NCI-H187 (cell line): ENCODE measurements at places on chromosomes 4 and X.

DNA sequence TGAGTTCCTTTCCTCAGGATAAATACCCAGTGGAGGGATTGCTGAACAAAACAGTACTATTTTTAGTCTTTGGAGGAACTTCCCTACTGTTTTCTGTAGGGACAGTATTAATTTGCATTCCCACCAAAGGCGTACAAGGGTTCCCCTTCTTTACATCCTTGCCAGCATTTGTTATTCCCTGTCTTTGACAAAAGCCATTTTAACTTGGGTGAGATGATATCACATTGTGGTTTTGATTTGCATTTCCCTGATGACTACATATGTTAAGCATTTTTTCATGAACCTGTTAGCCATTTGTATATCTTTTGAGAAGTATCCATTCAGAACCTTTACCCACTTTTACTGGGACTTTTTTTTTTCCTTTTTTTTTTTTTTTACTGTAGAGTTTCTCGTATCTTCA lies 126.2 kb upstream of the ANXA10 start:
- no peak for DNase-seq

- no peak for DNase-seq
Observed at GRCh38 chr4:64584981-64585557, 175.8 kb upstream of the TECRL start.

DNA sequence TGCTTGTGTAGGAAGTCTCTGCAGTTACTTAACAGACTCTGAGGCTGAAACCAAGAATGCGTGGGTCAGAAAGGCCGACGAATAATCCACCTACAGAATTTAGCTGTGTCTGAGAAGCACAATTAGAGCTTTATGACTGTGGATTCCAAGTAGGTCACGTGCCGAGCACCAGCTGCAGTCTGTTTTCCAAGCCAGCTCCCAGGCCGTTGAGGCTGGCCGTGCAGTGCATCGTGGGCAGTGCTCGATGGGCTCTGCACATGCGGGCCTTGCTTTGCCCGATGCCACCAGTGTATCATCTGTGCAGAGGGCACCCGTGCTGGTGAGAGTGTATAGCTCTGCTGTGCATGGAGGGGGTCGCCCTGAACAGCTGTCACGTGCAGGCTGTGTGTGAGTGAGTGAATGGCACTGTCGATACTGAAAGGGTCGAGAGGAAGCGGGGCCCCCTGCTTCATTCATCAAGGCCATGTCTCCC lies 67.5 kb upstream of the CLDN34 start:
- no peak for DNase-seq

DNA sequence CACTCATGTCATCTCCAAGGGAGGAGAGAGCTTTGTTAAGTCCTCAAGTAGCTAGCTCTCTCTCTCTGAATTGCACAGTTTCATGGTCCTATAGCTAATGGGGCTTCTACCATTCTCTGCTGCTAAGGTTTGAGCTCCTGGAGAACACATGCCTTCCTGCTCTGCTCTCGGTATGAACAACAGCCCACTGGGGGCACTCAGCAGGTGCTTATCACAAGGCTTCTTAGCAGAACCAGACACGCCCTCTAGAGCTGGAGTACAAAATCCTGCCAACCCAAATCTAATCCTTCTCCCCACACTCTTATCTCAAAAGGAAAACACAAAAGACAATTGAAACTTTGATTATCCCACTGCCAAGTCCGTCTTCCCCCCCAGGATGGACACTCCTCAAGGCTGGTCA lies 176.5 kb downstream of the HS3ST1 start:
- DNase-seq = no peak

- DNase-seq = no peak
Observed at GRCh38 chrX:81791086-81791485, 589.2 kb downstream of the SH3BGRL start.

- DNase-seq = no peak
Observed at GRCh38 chrX:150544222-150544787, 24.1 kb upstream of the MTM1 start.

GRCh38 chrX:115467961-115468360 lies 93.0 kb upstream of the PLS3 start:
- DNase-seq = no peak

- no peak for DNase-seq
Observed at GRCh38 chr4:110467400-110467799, 8.6 kb upstream of the ENPEP start.

DNA sequence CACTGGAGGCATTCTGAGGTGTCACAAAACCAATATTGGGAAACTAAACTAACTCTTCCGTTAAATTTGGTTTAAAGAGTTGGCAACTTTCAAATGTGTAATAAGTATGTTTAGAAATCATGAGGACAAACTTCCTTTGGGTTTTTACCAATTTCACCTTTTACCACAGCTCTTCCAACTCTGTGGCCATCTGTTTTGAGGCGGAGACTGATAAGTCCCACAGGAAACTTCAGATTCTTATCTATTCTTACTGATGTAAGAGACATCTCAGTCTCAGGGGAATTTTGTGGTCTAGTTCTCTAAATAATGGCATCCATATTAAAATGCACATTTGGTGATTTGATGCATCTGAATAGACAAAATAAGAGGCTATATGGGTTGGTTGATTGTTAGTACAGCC lies 229.2 kb upstream of the AFF2 start:
- DNase-seq = no peak

DNA sequence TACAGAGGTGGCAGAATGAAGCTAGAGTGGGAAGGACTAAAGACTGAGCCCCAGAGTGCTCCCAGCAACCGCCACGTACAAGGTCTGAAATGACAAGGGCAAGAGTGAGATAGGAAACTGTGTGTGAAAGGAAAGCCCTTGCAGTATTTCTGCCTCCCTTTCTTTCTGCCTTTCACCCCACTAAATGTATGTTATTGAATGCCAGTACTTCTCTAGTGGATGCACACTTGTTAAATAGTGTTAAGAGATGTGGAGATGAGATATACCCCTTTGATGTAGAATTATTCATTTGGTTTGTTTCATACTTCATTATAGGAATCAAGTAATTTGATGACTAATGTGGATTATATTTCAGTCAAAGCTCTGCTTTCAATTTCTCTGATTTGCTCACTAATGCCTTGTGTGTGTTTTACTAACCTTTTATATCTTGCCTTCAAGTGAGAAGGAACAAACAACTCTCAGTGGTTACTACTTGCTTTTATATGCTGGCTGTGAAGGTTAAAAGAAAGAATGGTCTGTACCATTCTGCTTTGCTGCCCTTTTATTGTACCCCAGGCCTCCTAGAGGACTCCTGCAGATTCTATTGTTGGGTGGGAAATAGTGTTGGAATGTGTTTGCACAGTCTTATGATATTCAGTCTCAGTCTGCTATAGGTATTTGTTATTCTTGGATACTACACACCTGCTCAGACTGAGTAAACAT lies 8.0 kb upstream of the ANXA3 start:
- no peak for DNase-seq

- DNase-seq = no peak
Observed at GRCh38 chr4:169437299-169438047, 166.7 kb upstream of the SH3RF1 start.

DNA sequence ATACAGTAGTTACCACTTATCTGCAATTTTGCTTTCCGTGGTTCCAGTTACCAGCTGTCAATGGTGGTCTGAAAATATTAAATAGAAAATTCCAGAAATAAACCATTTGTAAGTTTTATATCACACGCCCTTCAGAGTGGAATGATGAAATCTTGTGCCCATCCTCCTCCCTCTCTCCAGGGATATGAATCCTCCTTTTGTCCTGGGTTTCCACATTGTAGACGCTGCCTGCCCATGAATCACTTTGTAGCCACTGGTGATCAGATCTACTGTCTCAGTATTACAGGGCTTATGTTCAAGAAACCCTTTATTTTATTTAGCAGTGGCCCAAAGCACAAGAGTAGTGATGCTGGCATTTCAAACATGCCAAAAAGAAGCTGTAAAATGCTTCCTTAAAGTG lies 198.6 kb downstream of the KCNIP4 start:
- DNase-seq = no peak

DNA sequence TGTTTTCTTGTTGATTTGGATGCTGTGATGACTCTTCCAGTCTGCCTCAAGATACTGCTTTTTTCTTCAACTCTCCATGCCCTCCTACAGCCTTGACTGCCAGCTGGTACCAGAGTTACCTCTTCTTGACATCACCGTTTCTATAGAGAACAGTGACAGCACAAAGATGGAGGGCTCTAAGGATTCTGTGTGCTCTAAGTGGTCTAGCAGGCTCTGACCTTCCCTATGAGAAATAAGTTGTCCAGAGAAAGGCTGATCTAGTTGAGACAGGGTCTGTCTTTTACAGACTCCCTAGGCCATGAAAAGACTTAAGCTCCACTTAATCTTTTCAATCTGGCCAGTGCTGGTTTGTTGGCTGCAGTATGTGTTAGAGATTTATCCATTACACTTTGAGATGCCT lies at the start of gene AKAP4:
TSS of gene AKAP4 (minus strand) at position 101 of the 400 bp plus-strand sequence. CDS start 118 bp downstream, outside the sequence.
- DNase-seq = no peak

DNA sequence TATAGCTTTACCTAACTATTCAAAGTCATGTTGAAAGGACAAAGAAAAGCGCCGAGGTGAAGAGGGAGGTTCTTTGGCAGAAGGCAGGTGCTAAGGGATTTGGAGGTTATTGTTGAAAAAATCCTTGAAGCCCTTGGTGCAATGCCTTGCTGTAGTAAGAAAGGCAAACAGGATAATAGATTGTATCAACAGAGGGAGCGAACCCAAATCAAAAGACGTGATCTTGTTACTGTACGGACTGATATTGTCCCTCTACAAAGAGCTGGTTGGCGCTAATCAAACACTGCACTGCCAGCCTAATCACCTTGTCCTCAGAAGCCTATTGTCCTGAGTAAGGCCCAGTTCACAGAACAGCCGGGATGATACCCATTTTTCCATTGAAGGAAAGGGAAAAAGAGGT lies 182.9 kb downstream of the ZIC3 start:
- DNase-seq = no peak

- DNase-seq = no peak
Observed at GRCh38 chr4:128310266-128310697, 22.7 kb upstream of the PGRMC2 start.

GRCh38 chrX:124242131-124242530 lies 90.3 kb upstream of the TEX13D start:
- no peak for DNase-seq

DNA sequence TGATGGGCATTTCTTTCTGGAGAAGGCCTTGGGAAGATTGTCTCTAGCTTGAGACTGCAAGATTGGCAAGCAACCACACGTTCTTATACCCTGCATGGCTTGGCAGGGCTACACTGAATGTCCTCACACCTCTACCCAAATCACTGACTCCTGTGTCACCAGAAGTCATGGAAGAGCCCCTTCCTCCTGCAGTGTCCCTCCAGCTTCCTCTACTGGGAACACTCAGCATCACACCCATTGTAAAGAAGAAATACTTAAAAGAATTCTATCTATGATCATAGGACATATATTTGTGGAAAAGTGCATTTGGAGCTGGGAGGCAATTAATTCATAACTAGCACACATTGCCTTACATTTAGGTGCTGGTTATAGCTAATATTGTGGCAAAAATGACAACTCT lies 113.1 kb downstream of the CCSER1 start:
- no peak for DNase-seq

- DNase-seq = no peak
Observed at GRCh38 chr4:21410372-21410771, 538.2 kb downstream of the KCNIP4 start.

DNA sequence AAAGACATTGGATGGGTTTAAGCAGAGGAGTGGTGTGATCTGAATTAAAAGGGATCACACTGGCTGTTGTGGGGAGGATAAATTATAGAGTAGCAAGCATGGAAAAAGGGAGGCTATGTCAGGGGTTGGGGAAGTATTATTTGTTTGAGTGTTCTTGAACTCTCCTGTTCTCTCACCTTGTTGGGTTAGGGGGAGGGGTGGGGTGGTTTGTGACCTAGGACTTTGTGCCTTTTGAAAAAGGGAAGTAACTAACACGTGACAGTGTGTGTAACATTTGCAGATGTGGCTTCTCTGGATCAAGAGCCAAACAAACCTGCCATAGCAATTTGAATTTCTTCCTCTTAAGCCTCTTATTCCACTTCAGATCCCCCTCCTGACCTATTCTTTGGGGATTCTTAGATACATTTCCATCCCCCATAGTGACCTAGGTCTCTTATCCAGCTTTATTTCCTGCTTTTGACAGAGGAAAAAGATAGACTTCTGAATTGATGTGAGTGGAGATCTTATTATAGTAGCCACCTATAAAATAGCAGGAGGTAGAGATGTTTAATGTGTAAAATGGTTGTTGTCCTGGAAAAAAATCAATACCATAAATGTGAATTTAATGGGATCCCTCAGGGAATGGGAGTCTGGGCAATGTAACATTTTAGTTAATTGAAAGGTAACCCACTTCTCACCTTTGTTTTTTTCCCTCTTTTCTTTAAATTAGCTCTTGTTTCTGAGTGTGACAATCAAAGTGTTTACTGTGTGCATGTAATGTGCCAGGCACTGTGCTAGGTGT lies 120.4 kb downstream of the CT47B1 start:
- no peak for DNase-seq

DNA sequence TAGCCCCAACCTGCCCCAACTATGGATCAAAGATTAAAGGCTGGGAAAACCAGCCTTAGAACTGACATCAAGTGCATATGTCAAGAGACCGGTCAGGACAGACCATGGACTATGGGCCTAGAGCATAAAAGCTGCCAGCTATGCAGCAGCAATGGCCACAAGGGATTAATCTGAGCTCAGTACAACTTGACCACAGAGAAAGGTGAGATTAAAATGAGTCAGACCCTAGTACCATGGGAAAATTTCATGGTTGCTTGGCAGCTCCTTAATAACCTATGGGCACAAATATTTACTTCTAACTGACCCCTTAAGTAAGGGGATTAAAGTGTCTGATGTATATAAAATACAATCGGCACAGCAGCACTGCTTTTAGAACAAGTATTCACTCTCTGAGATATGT lies 54.4 kb downstream of the CBR4 start:
- no peak for DNase-seq

DNA sequence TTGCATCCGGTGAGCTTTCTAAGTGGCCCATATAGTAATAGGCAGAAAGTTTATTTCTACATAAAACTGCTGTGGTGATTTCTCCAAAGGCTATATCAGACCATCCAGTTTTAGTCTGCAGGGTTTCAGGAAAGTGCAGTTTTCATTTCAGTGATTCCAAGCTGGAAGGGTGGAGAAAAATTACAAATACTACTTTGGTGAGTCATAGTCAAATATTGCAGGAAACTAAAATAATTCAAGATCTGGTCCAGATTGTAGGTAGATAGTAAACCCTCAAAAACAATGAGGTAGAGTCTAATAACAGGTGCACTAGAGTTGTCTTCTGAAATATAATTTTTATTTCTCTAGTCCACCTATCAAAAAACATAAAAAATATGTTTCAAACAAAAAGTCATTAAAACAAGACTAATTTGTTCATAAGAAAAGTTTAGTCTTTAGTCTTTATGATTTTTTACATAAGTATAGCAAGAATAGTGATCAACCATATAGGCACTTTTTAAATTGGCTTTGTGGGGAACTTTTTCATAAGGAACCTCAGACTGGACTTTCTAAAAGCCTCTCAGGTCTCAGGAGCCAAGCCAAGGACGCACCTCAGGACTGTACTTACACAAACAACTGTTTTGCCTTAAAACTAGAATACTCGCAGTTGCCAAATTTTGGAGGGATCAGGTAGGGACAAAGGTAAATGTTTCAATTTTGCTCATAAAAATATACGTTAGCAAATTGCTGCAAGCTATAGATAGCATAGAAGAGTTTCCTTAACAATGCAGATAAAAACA lies 101.8 kb upstream of the TLR3 start:
- DNase-seq = no peak

GRCh38 chr4:7985891-7986441 lies 46.3 kb upstream of the AFAP1 start:
- no peak for DNase-seq

- no peak for DNase-seq
Observed at GRCh38 chr4:47672696-47673095, 165.2 kb downstream of the CORIN start.
